ENCODE measurements at places on chromosomes 13 and 19.
A peak's percentile ranks its signal among the peaks of the same experiment; 100 is the strongest.

- no peak for DNase-seq
Measured at GRCh38 chr13:29709407-29710069, 114.0 kb upstream of the SLC7A1 start.

GRCh38 chr19:4425537-4425936 is 23.1 kb downstream of the CHAF1A start:
- peak; percentile 15 for DNase-seq

GRCh38 chr13:30340331-30341250 is 33.2 kb upstream of the KATNAL1 start:
- no peak for DNase-seq

DNA sequence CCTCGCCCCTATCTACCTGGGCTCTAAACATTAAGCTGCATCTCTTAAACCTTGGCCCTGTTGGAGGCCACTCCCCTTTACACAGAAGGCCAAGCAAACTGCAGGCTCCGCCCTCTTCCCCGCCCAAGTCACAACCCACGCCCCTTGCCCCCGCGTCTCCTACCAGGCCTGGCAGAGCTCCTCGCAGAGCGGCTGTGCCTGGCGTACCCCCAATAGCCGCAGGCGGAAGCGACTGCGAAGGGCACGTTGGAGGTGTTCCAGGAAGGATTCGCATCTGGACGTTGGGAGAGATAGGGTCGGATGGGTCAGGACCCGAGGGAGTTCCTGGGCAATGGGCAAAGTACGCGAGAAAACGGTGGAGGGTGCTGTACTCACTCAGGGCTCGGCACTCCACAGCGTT is 5.9 kb downstream of the RTBDN start:
- DNase-seq = no peak

DNA sequence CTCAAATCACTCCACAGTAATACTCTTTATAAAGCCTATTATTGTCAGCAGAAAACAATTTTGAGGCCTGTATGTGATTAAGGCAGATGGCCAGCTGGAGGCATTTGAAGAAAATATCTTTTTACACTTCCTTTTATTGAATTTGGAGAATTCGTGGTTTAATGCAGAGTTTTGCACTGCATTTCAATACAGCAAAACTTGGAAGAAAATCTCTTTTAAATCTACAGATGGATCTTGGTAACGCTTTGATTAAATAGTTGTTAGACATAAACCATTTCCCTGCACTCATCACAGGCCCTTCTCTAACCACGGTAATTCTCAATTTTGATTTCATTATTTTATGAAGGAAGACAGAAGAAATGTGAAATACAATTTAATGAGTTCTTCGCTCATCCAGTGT is 185.7 kb downstream of the RFC3 start:
- DNase-seq = no peak

- DNase-seq = no peak
Measured at GRCh38 chr19:1251330-1252220, 3.2 kb downstream of the MIDN start.
